ENCODE measurements at places on chromosomes 7 and 10. TPM values are rescaled to one million over a fixed set of nuclear protein-coding genes. Genes with fewer than 3 reads are reported as not detected.

- no peak for DNase-seq
- no peaks in the 10 kb centered on the region for H3K27me3 ChIP-seq
- H3K4me1 ChIP-seq: no peaks in the 10 kb centered on the region
These were observed 294.7 kb downstream of the PRKG1 start for GRCh38 chr10:51368943-51369342.

DNA sequence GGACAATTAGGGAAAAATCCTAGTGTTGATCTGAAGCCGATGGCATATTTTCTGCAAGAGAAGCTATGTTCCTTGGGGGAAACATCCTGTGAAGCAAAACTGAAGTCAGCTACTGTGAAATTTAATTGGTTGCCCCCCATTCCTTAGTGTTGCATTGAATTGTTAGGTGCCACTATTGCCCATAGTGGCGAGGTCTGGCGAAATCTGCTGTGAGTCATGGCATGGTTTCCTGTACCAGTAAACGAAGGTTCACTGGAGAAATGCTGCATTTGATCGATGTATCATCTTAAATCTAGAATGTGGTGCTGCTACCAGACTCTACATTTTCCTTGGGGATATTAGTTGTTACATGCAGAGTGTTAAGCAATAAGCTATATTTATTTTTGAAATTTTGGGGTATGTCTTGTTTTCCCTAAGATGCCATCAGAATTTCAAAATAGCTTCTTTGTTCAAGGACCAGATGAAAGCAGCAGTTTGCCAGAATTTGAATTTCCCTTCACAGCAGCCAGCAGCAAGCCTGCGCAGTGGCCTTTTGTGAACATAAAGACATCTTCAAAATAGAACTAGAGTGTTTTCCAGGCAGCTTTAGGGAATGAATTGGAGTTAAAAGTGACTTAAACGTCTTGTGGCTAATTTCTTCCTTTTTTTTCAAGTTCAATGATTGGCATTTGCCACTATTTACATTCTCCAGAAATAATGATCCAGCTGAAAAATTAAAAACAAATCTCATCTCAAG is 348.6 kb upstream of the COBL start:
- H3K36me3 ChIP-seq: no peaks in the 10 kb centered on the region
- H3K4me1 ChIP-seq: no peaks in the 10 kb centered on the region
- no peaks in the 10 kb centered on the region for H3K27me3 ChIP-seq
- no peak for DNase-seq

Gene PAX4
- total RNA-seq: not detected

- H3K4me3 ChIP-seq: no peak overlapping the region
- H3K4me1 ChIP-seq: no peaks in the 10 kb centered on the region
- peaks cover 4% of the 10 kb centered on the region for H3K27me3 ChIP-seq
These were observed 29.0 kb upstream of the OGDHL start for GRCh38 chr10:49791100-49791499.

DNA sequence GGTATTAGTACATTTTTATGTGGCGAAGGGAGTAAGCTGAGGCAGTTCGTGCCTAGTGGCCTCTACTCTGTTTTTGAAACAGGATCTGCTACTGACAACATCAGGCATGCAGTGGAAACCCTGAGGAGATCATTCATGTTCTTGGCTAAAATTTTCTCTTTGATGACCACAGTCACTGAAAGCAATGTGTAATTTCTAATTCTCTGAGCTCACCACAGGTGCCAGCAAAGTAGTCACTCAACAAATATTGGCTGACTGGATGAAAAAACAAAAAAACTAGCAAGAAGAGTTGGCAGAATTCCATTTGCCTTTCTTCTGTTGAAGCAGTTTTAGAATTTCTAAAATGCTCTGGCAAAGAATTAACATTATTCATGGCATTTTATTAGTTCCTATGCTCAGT is 176.5 kb upstream of the KCTD7 start:
- no peaks in the 10 kb centered on the region for H3K36me3 ChIP-seq
- no peaks in the 10 kb centered on the region for H3K27me3 ChIP-seq
- no peak for DNase-seq
- no peak overlapping the region for H3K27ac ChIP-seq
- no peak overlapping the region for H3K4me3 ChIP-seq

GRCh38 chr10:61721431-61721830 is 58.7 kb downstream of the CABCOCO1 start:
- H3K27ac ChIP-seq: no peak overlapping the region
- no peak for DNase-seq
- H3K36me3 ChIP-seq: no peaks in the 10 kb centered on the region
- H3K27me3 ChIP-seq: no peaks in the 10 kb centered on the region
- H3K4me3 ChIP-seq: no peak overlapping the region
- no peaks in the 10 kb centered on the region for H3K4me1 ChIP-seq

GRCh38 chr10:74507951-74508350 is 318.4 kb upstream of the KAT6B start:
- H3K27ac ChIP-seq: no peak overlapping the region
- H3K4me3 ChIP-seq: no peak overlapping the region
- no peaks in the 10 kb centered on the region for H3K4me1 ChIP-seq
- DNase-seq: no peak

Gene DTX2
- total RNA-seq: 17.3 TPM

- H3K4me3 ChIP-seq: no peak overlapping the region
- peaks cover 32% of the 10 kb centered on the region for H3K4me1 ChIP-seq
- H3K27ac ChIP-seq: no peak overlapping the region
These were observed 6.0 kb downstream of the POLM start for GRCh38 chr7:44076101-44076895.

GRCh38 chr7:30515761-30516160 is 11.1 kb upstream of the GGCT start:
- H3K4me1 ChIP-seq: no peaks in the 10 kb centered on the region
- H3K27me3 ChIP-seq: no peaks in the 10 kb centered on the region
- H3K4me3 ChIP-seq: no peak overlapping the region

- no peaks in the 10 kb centered on the region for H3K27me3 ChIP-seq
- peak overlapping the region; percentile 51 for H3K27ac ChIP-seq
- DNase-seq: peak; percentile 70
These were observed 50.4 kb upstream of the C7orf33 start for GRCh38 chr7:148540041-148540738.

Gene CAV2
- 81.8 TPM for total RNA-seq

DNA sequence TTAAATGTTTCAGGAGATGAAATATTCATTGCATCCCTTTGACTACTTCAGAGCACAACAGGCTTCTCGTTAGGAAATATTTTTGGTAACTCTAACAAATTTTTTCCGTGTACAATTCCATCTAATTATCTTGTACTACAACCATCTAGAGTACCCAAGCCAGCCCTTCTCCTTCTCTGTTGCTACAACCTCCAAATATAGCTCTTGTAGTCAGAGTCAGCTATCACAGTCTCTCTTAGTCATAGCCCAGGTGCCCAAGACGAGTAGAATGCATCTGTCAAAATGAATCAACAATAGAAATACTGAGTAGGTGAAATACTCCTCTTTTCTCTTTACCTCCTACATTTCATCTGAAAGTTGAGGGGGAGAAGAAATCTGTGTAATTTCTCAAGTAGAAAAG is 74.0 kb downstream of the INHBA start:
- H3K27ac ChIP-seq: no peak overlapping the region
- H3K36me3 ChIP-seq: no peaks in the 10 kb centered on the region
- no peak for DNase-seq
- no peaks in the 10 kb centered on the region for H3K27me3 ChIP-seq
- no peak overlapping the region for H3K4me3 ChIP-seq

Gene ITPRID1
- not detected for total RNA-seq

Gene ODAD2
- total RNA-seq: 2.5 TPM

Gene NOM1
- total RNA-seq: 19.1 TPM

- H3K4me1 ChIP-seq: no peaks in the 10 kb centered on the region
- H3K36me3 ChIP-seq: no peaks in the 10 kb centered on the region
- no peak for DNase-seq
- no peak overlapping the region for H3K4me3 ChIP-seq
- no peaks in the 10 kb centered on the region for H3K27me3 ChIP-seq
These were observed 176.6 kb downstream of the BMPER start for GRCh38 chr7:34081935-34082334.

Gene MMD2
- total RNA-seq: not detected

GRCh38 chr7:138173548-138173947 is 97.3 kb downstream of the AKR1D1 start:
- no peak overlapping the region for H3K4me3 ChIP-seq
- H3K36me3 ChIP-seq: no peaks in the 10 kb centered on the region
- H3K27me3 ChIP-seq: no peaks in the 10 kb centered on the region
- DNase-seq: no peak
- H3K27ac ChIP-seq: no peak overlapping the region
- H3K4me1 ChIP-seq: no peaks in the 10 kb centered on the region

DNA sequence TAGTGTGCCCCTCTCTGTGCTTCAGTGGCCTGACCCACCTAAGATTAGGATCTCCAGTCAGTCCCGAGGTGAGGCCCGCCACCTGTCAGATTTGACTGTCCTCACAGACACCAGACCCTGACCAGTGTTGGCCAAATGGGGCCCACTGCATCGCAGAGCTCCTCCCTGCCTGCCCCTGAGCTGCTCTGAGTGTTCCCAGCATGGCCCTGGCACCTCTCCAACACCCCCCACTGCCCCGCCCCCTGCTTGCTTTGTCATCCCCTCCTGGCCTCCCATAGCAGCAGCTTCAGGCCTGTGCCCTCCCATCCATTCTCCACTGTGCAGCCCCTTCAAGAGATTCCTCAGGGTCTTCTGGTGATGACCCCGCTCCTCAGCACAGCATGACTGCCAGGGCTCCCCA is 67.6 kb downstream of the C10orf120 start:
- peak; percentile 35 for DNase-seq
- H3K36me3 ChIP-seq: no peaks in the 10 kb centered on the region
- H3K27ac ChIP-seq: no peak overlapping the region
- H3K4me1 ChIP-seq: no peaks in the 10 kb centered on the region

DNA sequence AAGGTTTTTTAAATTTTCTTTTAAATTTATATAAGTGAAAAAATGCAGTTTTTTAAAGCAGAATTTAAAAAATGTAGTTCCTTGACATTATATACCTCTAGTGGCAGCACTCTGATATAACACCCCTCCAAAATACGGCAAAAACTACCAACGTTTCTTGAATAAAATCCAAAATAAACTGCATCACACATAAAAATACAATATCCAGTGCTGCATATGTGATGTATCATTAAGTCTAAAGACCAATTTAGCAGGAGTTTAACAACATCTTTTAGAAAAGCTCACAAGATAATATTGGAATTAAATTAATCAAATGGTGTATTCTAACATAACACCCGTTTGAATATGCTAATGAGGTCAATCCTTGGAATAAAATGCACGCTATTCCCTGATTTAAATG is 1.4 kb downstream of the TCERG1L start:
- peaks cover 44% of the 10 kb centered on the region for H3K27me3 ChIP-seq
- H3K27ac ChIP-seq: no peak overlapping the region
- H3K4me3 ChIP-seq: no peak overlapping the region
- DNase-seq: no peak
- no peaks in the 10 kb centered on the region for H3K36me3 ChIP-seq

Gene PPP1R3A
- total RNA-seq: not detected

DNA sequence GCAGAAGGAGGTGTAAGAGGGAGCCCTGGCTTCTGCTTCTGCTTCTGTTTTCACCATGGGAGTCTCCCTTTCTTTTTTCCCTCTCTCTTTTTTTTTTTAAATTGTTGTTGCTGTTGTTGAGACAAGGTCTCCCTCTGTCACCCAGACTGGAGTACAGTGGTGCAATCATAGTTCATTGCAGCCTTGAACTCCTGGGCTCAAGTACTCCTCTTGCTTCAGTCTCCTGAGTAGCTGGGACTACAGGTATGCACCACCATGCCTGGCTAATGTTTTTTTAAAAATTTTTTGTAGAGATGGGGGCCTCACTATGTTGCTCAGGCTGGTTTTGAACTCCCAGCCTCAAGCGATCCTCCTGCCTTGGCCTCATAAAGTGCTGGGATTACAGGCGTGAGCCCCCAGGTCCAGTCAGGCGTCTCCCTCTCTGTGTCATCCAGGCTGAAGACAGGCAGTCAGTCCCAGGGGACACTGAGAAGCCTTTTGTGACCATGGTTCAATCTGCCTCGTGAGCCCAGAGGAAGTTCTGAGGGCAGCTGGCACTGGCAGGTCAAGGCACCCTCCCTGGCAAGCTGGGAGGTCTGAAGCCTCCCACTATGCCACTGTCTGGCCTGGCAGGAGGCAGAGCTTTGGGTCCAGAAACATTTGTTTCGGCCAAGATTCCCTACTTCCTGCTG is 33.6 kb upstream of the NPFFR1 start:
- peaks cover 5% of the 10 kb centered on the region for H3K36me3 ChIP-seq
- H3K4me1 ChIP-seq: no peaks in the 10 kb centered on the region
- H3K4me3 ChIP-seq: no peak overlapping the region

Measured in sigmoid colon (tissue), 7 donors.